Chondrocyte (in vitro differentiated cells): ENCODE measurements at places on chromosomes 16 and 17. TPM values are rescaled to one million over a fixed set of nuclear protein-coding genes. Genes with fewer than 3 reads are reported as not detected.

GRCh38 chr17:39238311-39238972, 12.7 kb upstream of the STAC2 start:
- DNase-seq: no peak
- H3K4me3 ChIP-seq: no peak overlapping the region
- no peak overlapping the region for H3K27ac ChIP-seq
- H3K27me3 ChIP-seq: peaks cover 5% of the 10 kb centered on the region
- H3K4me1 ChIP-seq: peaks cover 14% of the 10 kb centered on the region

GRCh38 chr17:37676115-37676925, 33.1 kb upstream of the DDX52 start:
- H3K36me3 ChIP-seq: peaks cover 3% of the 10 kb centered on the region
- no peaks in the 10 kb centered on the region for H3K27me3 ChIP-seq
- H3K4me1 ChIP-seq: peaks cover 12% of the 10 kb centered on the region
- H3K4me3 ChIP-seq: no peak overlapping the region
- H3K27ac ChIP-seq: no peak overlapping the region

GRCh38 chr17:2295575-2295974, 8.0 kb downstream of the SMG6 start:
- no peak overlapping the region for H3K27ac ChIP-seq
- no peaks in the 10 kb centered on the region for H3K27me3 ChIP-seq
- no peak for DNase-seq
- peaks cover 29% of the 10 kb centered on the region for H3K4me1 ChIP-seq
- H3K4me3 ChIP-seq: no peak overlapping the region
- H3K36me3 ChIP-seq: peaks cover 44% of the 10 kb centered on the region

DNA sequence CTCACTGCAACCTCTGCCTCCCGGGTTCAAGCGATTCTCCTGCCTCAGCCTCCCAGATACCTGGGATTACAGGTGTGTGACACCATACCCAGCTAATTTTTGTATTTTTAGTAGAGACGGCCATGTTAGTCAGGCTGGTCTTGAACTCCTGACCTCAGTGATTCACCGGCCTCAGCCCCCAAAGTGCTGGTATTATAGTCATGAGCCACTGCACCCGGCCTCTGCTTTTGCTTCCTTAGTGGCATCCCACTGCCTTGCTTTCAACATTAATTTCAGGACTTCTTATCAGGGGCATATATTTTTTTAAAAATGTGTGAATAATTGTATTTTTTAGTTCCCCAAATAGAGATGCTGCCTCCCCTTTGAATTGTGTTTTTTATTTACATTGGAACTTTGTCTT, 98.8 kb downstream of the SYCE1L start:
- no peaks in the 10 kb centered on the region for H3K36me3 ChIP-seq
- H3K27ac ChIP-seq: no peak overlapping the region
- peaks cover 33% of the 10 kb centered on the region for H3K4me1 ChIP-seq
- DNase-seq: no peak
- peaks cover 3% of the 10 kb centered on the region for H3K27me3 ChIP-seq

DNA sequence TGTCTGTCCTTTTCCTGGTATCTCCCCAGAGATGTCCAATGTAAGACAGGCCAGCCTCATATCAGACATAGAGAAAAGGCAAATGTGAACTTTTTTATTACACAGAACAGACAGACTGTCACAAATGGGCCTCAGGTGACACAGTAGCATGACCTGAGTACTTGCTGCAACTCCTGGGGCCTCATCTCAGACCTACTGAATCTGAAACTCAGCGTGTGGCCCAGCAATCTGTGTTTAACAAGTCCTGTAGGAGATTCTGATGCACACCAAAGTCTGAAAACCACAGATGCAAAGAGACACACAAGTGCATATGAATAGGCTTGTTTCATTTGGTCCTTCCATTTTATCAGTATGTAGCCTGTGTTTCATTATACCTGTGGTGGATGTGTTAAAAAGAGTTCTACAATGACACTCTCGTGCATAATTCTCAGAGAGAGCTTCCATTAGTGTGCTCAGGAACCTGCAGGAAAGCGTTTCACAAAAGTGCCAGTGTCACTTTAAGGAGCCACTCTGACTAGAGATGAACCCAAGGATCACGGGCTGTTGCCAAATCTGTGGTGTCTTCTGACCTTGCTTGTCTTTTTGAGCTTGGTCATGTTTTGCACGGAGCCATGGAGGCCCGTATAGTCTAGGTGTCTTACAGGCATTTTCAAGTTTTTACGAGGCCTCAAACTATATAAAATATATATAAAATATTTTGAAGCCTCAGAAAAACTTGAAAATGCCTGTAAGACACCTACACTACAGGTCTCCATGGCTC, 33.8 kb upstream of the NF1 start:
- peaks cover 2% of the 10 kb centered on the region for H3K36me3 ChIP-seq
- no peak overlapping the region for H3K4me3 ChIP-seq
- no peak for DNase-seq

DNA sequence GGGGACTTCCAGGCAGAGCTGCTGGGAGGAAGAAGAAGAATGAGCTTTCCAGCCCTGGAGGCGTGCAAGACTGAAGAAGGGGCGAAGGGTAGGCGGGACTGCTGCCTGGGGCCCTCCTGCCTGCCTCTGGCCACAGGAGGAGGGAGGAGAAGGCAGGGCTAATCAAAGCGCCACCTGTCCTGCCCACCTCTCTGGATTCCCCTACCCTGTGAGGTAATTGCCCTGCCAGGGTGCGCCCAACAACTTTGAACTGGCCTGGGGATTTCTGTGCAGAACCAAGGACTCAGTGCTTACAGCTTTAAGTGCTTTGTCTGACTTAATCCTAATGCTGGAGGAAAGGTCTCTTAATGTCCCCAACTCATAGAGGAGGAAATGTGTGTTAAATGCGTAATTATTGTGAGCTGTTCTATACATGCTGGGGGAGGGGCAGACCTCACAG, at the start of gene NOXO1:
NOXO1 (minus strand) TSS at position 72 of the 439 bp plus-strand sequence. CDS start 290 bp downstream, outside the sequence.
- no peaks in the 10 kb centered on the region for H3K27me3 ChIP-seq
- no peak within 1 kb of the TSS for H3K27ac ChIP-seq
- peaks cover 12% of the 10 kb centered on the region for H3K4me1 ChIP-seq
- no peak for DNase-seq

Gene TRPV3
- 0.27 to 0.74 TPM in 2 of 3 replicates, not detected in the other for total RNA-seq

- peak; percentile 85 for DNase-seq
- H3K36me3 ChIP-seq: peaks cover 3% of the 10 kb centered on the region
- peaks cover 22% of the 10 kb centered on the region for H3K4me1 ChIP-seq
- H3K4me3 ChIP-seq: no peak overlapping the region
- H3K27me3 ChIP-seq: peaks cover 49% of the 10 kb centered on the region
Measured at GRCh38 chr17:76076146-76076764, 1.7 kb downstream of the GALR2 start.

DNA sequence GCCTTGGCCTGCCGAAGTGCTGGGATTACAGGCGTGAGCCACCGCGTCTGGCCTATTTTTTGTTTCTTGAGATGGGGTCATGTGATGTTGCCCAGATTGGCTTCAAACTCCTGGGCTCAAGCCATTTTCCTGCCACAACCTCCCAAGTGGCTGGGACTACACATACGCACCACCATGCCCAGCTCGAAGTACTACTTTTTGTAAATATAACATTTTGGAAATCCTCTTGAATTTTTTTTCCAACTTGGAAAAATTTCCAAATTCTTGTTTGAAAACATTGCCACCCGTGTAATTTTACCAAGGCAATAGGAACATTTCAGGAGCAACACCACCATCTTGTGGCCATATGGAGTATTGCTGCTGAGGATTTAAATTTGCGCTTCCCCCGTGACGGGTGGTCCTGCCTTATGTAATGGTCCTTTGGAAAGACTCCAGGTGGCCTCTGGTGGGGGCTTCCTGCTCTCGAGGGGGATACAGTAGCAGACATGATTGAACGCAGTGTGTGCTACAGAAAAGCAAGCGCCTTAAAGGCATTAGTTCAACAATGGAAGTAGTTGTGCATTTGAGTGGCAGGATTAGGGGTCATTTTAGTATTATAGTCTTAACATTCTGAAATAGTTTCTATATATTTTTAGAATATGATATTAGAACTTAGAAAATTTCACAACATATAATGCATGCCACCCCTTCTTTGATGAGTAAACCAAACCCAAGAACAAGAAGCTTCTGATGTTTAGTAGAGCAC, 8.0 kb downstream of the FLYWCH1 start:
- peaks cover 14% of the 10 kb centered on the region for H3K36me3 ChIP-seq
- no peaks in the 10 kb centered on the region for H3K27me3 ChIP-seq
- no peak for DNase-seq
- no peak overlapping the region for H3K4me3 ChIP-seq
- H3K4me1 ChIP-seq: peaks cover 17% of the 10 kb centered on the region

Gene G6PC1
- total RNA-seq: not detected in 3 replicates

- peaks cover 79% of the 10 kb centered on the region for H3K4me1 ChIP-seq
- H3K4me3 ChIP-seq: peak overlapping the region; percentile 60
- H3K27me3 ChIP-seq: no peaks in the 10 kb centered on the region
Measured at GRCh38 chr17:41621916-41622315, 2.5 kb downstream of the KRT17 start.

- H3K4me3 ChIP-seq: no peak overlapping the region
- no peak for DNase-seq
- H3K27ac ChIP-seq: no peak overlapping the region
- H3K4me1 ChIP-seq: peaks cover 5% of the 10 kb centered on the region
- no peaks in the 10 kb centered on the region for H3K36me3 ChIP-seq
Measured at GRCh38 chr16:59385491-59385890, 651.4 kb upstream of the GOT2 start.

DNA sequence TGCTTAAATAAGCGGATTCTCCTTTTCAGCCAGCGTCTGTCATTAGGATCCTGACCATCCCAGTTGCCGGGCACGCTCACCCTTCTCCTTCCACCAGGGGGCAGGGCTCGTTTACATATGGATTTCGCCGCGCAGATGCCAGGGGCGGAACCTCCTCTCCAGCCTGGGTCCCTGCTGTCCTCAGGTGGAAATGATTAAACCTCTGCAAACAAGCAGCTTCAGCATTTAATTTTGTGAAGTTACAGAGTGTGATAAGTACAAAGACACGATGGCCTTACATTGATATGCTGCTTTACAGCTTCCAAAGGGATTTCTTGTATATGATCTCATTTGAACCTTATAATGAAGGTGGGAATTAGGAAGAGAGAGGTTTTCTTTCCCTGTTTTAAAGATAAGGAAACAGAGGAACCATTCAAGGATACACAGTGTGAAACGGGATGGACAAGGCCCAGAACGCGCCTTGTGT, 3.9 kb upstream of the KRT28 start:
- H3K4me1 ChIP-seq: peaks cover 2% of the 10 kb centered on the region
- no peak overlapping the region for H3K4me3 ChIP-seq
- H3K27ac ChIP-seq: no peak overlapping the region
- peaks cover 39% of the 10 kb centered on the region for H3K27me3 ChIP-seq
- peaks cover 1% of the 10 kb centered on the region for H3K36me3 ChIP-seq

Gene IGFALS
- total RNA-seq: 0.12 to 0.31 TPM in 2 of 3 replicates, not detected in the other

Gene PHKB
- total RNA-seq: 55.6 to 70.7 TPM (median 57.7 TPM) in 3 replicates

DNA sequence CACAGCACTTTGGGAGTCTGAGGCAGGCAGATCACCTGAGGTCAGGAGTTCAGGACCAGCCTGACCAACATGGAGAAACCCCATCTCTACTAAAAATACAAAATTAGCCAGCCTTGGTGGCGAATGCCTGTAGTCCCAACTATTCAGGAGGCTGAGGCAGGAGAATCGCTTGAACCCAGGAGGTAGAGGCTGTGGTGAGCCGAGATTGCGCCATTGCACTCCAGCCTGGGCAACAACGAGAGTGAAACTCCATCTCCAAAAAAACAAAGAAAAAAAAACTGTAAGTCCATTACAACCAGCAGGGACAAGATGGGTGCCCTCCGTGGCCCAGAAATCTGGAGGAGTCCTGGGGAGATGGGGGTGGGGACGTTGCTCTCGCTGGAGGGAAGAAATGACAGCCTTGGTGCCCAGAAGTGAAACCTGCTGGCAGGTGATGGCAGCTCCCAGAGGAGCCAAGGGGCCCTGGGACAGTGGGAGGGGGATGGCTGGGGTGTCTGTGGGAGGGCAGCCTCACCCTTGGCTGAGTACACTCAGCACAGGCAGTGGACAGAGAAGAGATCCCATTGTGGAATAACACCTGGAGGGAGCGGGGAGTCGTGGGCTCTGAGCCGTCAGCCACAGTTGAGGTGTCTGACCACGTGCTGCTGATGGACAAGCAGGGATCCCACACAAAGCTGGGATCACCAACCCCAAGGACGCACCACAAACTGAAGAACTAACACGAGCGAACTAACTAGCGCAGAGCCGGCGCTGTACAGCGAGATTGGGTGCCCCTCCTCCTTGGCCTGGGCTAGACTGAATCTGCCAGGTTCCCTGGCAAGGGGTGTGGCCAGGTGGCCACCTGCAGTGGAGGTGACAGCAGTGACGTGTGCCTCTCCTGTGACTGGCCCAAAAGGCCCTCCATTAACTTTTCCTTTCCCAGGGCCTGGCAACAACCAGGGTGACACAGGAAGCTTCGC, 46.9 kb upstream of the BAHCC1 start:
- no peak overlapping the region for H3K4me3 ChIP-seq
- peaks cover 19% of the 10 kb centered on the region for H3K4me1 ChIP-seq
- H3K27me3 ChIP-seq: no peaks in the 10 kb centered on the region
- no peak for DNase-seq
- peak overlapping the region; percentile 54 for H3K27ac ChIP-seq

DNA sequence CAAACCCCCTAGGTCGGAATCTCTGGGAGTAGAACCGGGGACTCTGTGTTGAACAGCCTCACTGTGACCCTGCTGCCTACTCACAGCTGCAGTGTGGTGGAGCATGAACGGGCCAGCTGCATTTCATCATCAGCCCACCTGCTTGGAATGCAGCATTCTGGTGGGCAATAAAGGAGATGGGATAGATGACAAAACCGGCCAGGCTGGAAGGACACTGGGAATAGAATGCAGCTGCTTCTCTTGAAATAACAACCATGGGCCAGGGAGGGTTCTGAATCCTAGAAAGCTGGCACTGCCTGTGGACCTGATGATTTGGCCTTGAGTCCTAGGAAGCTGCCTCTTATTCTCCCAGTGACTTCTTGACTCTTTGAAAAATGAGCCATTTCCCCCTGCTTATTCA, 23.5 kb downstream of the CFAP97D1 start:
- peaks cover 4% of the 10 kb centered on the region for H3K4me1 ChIP-seq
- no peak overlapping the region for H3K27ac ChIP-seq
- no peak overlapping the region for H3K4me3 ChIP-seq
- no peak for DNase-seq
- H3K27me3 ChIP-seq: no peaks in the 10 kb centered on the region
- H3K36me3 ChIP-seq: peaks cover 25% of the 10 kb centered on the region

Gene ALDH3A1
- 1.6 TPM in 1 of 3 replicates, not detected in the others for total RNA-seq

- no peak for DNase-seq
- H3K4me3 ChIP-seq: no peak overlapping the region
- H3K27ac ChIP-seq: no peak overlapping the region
- H3K4me1 ChIP-seq: peaks cover 10% of the 10 kb centered on the region
- H3K27me3 ChIP-seq: no peaks in the 10 kb centered on the region
Measured at GRCh38 chr17:68446626-68447041, 10.7 kb downstream of the WIPI1 start.

DNA sequence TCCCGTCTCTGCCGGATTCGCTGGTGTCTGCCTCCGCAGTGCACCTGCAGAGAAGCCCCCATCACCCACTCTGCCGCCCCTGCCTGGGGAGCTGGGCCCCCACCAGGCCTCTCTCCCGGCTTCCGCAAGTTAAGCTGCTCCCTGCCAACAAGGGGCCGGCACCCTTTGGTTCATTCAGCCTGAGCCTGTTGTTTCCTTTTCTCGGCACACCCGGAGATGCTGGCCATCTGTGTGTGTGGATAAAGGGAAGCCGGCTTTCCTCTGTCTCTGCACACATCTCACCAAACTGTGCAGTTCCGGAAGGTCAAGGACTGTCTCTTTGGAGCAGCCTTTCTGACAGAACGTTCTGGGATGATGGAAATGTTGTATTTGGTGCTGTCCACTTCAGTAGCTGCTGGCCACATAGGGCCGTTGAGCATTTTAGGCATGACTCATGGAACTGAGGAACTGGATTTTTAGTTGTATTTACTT, 6.8 kb downstream of the MAPK8IP3 start:
- H3K27ac ChIP-seq: peak overlapping the region; percentile 33
- DNase-seq: no peak
- no peaks in the 10 kb centered on the region for H3K27me3 ChIP-seq
- H3K4me1 ChIP-seq: peaks cover 31% of the 10 kb centered on the region
- H3K36me3 ChIP-seq: no peaks in the 10 kb centered on the region

Gene ARSG
- total RNA-seq: 5.8 to 9.1 TPM (median 7.4 TPM) in 3 replicates
